ENCODE measurements at places on chromosomes 6 and 20.

GRCh38 chr6:127182501-127182900, 64.0 kb downstream of the RSPO3 start:
- DNase-seq: no peak

- no peak for DNase-seq
Measured at GRCh38 chr20:45367126-45367525, 4.2 kb downstream of the SYS1 start.

- no peak for DNase-seq
Measured at GRCh38 chr6:158611541-158612370, 32.8 kb downstream of the DYNLT1 start.

DNA sequence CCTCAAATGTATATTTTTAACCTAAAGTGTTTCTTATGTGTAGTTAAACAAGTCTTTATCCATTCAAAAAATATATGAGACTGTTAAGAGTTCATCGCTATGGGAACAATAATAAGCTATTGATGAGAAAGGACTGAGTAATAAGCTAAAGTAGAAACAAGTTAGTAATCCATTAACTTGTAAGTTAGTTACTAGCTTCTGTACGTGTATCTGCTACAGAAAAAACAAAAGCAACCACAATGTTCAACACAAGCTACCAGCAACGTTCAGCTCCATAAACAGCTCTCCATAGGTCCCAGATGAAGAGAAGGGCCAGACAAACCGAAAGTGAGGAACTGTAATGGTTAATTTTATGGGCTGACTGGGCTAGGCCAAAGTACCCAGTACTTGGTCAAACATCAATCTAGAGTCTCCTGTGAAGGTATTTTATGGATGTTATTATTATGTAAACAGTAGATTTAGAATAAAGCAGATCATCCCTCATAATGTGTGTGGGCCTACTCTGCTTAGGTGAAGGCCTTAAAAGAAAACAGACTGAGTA, 33.8 kb upstream of the FAM135A start:
- DNase-seq: no peak

DNA sequence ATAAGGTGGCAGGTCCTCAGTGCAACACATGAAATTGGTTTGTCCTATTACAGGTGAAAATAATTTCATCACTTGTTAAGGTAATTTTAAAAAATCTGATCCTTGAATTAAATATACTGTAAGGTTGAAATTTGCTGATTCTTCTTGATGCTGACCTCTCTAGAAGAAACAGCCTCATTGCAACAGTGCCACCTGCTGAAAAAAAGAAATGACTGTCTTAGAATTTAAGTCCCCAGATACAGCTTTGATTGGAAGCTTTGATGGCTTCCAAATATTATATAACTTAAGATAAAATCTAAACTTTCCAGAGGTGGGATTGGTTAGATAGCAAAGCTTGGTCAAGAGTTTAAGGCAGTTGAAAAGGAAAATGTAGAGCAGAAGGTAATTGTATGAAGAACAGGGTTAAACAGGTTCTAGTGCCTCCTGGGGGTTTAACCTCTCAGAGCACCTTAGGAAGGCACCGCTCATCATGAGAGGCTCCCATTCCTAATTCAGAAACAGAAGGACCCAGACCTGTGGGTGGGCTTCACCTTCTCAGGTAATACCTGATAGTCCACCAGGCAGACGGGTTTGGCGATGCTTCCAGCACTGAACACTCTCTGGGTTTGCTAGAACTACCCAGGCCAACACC, 401.0 kb downstream of the PAX1 start:
- no peak for DNase-seq

All from T-helper 2 cell (primary cell).